ENCODE measurements at places on chromosomes 1 and 21. TPM values are rescaled to one million over a fixed set of nuclear protein-coding genes. Genes with fewer than 3 reads are reported as not detected.

TTC22 gene
- polyA plus RNA-seq, result 4.2 TPM

DNASE2B gene
- polyA plus RNA-seq, result not detected

LDLRAD1 gene
- polyA plus RNA-seq, result 0.09 TPM

PLPP3 gene
- 121 TPM for polyA plus RNA-seq

DCDC2B gene
- polyA plus RNA-seq, result 0.34 TPM

PRCC gene
- polyA plus RNA-seq, result 94.8 TPM

MLLT11 gene
- 21.9 TPM for polyA plus RNA-seq

IGSF9 gene
- 15.0 TPM for polyA plus RNA-seq

FBLIM1 gene
- 38.2 TPM for polyA plus RNA-seq

WNT3A gene
- polyA plus RNA-seq, result 0.12 TPM

SEMA4A gene
- polyA plus RNA-seq, result 23.1 TPM

BRINP3 gene
- polyA plus RNA-seq, result 7.2 TPM

GPR153 gene
- 6.3 TPM for polyA plus RNA-seq

HTR6 gene
- not detected for polyA plus RNA-seq

SLAMF1 gene
- polyA plus RNA-seq, result 0.23 TPM

GRCh38 chr21:43911935-43912487, 47.0 kb downstream of the AGPAT3 start:
- DNase-seq, result no peak

GRCh38 chr1:115753830-115754229, 14.7 kb downstream of the CASQ2 start:
- DNase-seq, result no peak

DNA sequence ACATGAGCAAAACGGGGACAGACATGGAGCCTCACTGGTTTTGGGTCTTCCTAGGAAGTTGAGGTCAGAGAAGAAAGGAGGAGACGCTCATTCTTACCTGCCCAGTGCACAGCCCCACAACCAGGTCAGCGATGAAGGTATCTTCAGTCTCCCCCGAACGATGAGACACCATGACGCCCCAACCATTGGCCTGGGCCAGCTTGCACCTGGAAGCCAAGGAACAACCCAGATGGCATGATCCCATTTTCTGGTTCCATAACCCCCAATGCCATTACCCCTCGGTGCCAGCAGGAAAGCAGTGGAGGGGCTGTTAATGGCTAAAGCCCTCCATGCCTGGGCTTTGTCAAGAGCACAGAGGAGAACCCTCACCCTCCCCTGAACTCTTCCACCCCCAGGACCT, 15.3 kb downstream of the ENO1 start:
- DNase-seq, result no peak

GRCh38 chr1:9065213-9065751, 4.2 kb downstream of the SLC2A5 start:
- DNase-seq, result no peak

DNA sequence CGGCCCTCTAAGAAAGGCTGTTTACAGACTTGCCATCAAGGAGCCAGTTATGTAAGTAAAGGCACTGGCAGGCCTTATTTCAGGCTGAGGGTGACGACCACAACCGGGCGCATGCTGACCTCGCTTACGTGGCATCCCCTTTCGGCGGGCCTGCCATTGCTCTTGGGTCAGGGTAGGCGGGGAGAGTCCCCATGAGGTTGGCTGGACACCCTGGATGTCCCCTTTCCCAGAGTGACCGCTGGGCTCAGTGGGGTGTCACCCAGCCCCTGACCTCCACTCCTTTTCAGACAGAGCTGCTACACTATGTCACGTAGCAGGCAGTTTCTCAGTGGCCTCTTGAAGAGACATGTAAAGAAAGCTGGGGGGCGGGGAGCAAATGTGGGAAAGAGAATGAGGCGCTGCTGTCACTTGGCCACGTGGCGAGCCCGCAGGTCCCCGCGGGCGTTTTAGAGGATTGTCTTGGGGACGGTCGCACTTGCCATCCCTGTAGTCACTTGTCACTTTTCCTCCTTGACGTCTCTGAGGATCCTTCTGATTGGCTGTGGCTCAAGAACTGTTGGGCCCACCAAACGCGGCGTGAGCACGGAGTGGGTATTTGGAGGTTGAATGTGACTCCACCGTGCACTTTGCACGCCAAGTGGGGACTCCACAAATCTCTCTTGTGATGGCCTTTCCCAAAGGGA, 42.2 kb downstream of the SLC37A1 start:
- DNase-seq, result no peak

GRCh38 chr21:46007492-46007868, 25.9 kb downstream of the COL6A1 start:
- DNase-seq, result no peak

DNA sequence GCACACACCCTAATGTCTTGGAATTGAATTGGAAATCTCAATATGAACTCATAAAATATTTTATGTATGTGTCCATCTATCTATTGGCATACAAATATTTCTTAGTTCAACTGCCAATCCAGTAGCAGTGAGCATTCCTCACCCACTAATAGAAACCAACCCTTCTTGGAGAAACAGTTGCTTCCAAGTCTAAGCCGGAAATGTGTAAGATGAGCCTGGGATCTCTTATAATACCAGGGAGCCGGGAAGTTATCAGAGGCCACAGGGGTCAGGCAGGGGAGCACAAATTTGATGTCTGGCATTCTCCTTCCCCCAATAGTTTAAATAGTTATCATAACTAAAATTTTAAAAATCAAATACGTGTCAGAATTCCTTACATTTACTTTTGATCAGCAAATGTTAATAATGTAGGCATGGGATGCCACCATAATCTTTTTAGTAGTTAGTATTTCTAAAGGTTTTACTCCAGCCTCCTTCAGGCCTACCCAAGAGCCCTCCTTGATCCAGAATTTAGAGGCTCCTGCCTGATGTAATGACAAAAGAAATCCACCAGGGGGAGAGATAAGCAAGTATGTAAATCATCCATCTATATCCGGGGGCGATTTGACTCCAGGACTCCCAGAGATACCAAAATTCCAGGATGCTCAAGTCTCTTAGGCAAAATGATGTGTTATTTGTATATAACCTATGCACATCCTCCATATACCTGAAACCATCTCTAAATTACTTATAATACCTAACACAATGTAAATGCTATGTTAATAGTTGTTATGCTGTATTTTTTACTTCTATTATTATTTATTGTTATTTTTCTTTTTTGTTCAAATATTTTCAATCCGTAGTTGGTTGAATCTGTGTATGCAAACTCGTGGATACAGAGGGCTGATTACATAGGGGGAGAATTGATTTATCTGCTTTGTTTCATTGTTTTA, 218.7 kb upstream of the COA6 start:
- DNase-seq, result no peak

- DNase-seq, result no peak
These were observed 671 bp downstream of the HNRNPU start for GRCh38 chr1:244863491-244864252.

DNA sequence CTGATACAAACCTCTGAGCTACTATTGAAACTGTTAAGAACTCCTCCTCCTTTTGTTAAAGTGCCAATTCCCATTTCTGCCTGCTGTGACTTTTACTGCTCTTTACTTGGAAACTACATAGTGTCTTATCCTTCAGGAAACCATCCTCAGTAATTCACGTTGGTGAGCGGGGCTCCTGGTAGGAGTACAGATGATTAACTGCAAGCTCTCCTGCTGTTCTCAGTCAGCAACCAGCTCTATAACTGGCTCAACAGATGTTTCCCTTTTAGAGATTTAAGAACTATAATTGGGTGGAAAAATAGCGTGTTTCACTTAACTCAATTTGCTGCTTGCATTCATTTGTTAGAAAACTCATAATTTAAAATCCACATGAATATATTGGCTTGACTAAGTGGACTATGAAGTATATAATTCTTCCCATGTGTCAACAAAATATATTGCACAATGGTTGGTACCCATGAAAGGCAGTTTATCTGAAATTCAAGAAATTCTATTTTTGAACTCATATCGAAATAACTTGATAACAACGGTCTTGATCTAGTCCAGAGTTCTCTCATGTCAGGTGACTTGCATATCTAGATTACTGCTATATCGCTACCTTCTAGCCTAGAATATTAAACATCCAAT, 574.0 kb downstream of the KCNT2 start:
- no peak for DNase-seq

GRCh38 chr21:20822666-20823065, 175.5 kb upstream of the NCAM2 start:
- peak; percentile 5 for DNase-seq

- DNase-seq, result no peak
These were observed 208.7 kb downstream of the FGGY start for GRCh38 chr1:59505596-59506028.

- no peak for DNase-seq
These were observed 12.8 kb upstream of the TMEM200B start for GRCh38 chr1:29136391-29136915.

GRCh38 chr1:113185463-113186104, 112.6 kb downstream of the LRIG2 start:
- DNase-seq, result no peak

GRCh38 chr1:111323231-111323630, 32.6 kb downstream of the CHIA start:
- no peak for DNase-seq

DNA sequence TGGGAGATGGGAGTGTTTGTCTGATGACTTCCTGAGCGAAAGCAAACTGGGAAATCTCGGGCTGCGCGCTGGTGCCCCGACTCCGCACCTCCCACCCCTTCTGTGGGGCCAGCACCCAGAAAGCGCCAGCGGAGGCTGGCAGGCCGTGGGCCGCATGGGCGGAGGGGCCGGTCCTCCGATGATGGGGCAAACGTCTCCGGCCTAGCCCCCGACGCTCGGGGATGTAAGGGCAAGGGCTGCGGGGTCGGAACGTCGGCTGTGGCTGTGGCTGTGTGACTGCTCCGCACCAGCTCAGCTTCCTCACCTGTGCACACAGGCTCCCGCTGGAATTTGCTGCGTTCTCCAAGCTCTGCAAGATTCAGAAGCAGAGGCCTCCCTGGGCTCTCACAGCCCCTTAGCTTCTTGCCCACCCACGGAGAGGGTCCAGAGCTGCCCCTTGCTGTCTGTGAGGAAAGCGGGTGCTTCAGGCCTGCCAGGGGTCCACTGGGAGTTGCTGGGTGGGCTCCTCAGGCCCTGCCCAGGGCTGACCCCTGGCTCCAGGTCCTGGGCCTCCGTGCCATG, 35.0 kb downstream of the COL18A1 start:
- DNase-seq, result no peak

GRCh38 chr21:35025206-35026152, 23.6 kb downstream of the RUNX1 start:
- DNase-seq, result no peak
